ENCODE measurements at places on chromosomes 2 and 18.

- peak; percentile 55 for DNase-seq
Measured at GRCh38 chr2:10434886-10435819, 13.0 kb downstream of the ODC1 start.

DNA sequence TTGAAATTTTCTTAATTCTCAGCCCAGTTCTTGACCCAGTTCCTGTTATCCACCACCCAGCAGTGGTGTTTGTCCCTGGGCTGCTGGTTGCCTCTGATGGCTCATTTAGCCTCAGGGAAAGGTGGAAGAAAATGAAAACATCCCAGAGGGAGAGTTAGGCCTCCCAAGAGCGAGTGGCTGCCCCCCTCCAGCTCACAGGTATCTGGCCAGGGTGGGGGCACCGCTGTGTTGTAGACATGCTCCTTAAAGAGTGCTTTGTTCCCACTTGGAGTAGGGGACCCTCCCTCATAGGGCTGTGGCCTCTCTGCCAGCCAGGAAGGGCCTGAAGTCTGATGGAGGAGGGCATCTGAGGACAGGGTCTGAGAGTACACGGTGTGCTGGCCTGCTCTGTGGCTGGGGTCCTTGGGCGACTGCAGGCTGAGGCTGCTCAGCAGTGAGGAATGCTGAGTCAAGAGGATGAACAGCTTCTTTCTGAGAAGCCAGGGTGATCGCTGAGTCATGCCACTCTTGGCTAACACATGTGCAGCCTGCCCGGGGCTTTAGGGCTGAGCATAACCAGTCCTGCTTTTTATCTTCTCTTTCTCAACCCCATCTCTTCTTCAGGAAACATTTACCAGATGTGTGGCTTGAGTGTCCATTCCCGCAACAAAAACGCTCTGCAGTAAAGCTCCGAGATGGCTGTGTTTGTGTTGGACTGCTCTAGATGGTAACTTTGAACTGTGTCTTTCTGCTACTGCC, 72.3 kb downstream of the IL1R2 start:
- DNase-seq = peak; percentile 31

GRCh38 chr2:35495182-35495581, 860.4 kb upstream of the CRIM1 start:
- no peak for DNase-seq

DNA sequence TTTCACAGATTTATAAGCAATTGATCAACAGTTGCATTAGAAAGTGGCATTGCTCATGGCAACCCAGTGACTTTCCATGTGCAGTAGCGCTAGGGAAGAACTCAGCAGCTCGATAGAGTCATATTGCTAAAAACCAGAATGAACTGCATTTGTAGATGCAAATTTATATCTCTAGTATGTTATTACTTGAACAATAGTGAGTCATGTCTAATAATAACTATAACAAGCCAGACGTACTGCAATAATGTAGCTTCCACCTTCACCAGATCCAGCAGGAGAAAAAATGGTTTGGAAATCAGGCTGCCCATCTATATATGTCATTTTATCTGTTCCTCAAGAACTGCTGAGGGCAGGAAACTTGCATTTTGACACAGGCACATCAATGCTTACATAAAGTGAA, 66.5 kb upstream of the FIGN start:
- DNase-seq = no peak

DNA sequence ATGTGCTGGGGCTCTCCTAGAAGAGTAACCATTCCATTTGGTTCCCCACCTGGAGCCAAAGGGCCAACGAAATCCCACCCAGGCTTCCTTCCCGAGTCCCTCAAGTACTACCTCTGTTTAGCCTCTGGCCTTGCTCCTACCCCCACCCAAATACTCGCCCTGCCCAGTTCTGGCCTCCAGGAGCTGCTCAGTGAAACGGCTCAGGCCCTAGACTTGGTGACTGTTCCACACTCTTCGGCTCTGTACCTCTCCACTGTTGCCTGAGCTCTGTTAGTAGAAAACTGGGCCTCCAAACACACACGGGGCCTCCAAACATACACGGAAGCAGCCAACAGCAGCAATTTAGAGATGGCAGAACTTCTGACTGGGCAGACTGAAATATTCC, 4.2 kb downstream of the OTX1 start:
- no peak for DNase-seq

DNA sequence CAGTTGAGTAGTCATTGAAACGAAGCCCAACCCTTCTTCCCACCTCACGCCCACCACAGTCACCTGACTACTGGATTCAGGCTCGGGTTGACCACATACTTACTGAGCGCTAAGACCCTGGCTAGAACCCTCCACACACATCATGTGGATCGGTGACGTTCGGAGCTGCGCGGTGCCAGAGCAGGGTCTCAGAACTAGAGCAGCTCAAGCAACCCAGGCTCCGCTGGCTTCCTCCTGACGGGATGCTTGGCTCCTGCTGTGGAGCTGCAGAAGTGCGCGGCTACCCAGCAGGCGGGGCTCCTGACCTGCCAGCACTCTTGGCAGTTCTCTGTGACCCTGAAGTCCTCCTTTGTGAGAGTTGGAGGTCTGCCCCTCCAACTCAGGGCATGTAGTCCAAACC, 90.6 kb upstream of the MBOAT2 start:
- no peak for DNase-seq

DNA sequence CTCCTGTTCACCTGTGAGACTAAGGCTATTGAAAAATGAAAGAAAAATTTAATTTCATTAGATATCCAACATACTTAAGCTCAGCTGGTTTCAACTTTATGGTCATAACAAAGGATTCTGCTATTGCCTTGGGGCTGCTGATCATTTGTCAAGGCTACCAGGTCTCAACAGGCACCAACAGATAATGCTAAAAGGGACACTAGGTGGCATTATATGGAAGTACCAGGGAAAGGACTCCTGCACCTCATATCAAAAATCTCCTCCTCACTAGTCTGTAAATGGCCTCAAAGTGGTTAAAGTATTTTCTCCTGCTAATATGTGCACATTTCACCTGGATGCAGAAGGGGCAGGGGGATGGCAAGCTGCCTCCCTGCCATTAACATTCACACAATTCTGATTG, 167.9 kb upstream of the REG3A start:
- no peak for DNase-seq

- no peak for DNase-seq
Measured at GRCh38 chr18:34738175-34738894, 28.2 kb downstream of the DTNA start.

GRCh38 chr18:35861367-35862118, 110.9 kb upstream of the RMP24 start:
- no peak for DNase-seq

DNA sequence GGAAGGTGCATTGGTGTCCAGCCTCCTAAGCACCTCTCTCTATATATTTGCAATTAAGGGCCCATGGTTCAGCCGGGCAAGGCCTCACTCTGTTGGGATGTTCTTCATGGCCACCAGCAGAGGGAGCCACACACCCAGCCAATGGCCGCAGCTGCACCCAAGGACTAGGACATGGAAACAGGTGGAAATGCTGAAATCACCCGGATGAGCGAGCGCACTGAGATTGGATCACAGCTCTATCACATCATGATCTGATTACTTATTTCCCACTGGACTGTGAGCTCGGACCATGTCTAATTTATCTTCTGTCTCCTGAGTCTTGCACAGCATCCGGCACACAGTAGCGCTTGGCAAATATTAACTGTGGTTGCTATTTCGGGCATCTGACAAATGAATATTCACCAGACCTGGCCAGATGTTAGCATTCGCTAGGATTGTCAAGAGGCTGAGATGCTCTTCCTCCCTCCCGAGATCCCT, 31.2 kb downstream of the KIF3C start:
- peak; percentile 51 for DNase-seq

GRCh38 chr18:54557958-54558357, 33.1 kb upstream of the DYNAP start:
- no peak for DNase-seq

DNA sequence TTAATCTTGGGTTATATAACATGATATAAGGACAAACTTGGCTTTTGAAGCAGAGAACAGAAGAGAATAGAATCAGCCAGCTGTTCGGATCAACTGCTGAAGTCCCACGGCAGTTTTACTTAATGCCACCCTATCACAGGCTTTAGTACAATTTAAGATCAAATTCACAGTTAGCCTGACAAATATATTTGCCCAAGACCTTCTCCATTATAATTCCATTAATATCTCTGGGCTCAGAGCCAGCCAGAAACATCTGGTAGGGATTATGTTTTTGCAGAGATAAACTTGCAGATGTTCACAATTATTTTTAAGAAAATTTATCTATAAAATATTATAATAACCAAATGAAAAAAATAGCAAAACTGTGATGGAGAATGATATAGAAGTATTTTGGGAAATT, 381.4 kb downstream of the RAD51AP2 start:
- no peak for DNase-seq

DNA sequence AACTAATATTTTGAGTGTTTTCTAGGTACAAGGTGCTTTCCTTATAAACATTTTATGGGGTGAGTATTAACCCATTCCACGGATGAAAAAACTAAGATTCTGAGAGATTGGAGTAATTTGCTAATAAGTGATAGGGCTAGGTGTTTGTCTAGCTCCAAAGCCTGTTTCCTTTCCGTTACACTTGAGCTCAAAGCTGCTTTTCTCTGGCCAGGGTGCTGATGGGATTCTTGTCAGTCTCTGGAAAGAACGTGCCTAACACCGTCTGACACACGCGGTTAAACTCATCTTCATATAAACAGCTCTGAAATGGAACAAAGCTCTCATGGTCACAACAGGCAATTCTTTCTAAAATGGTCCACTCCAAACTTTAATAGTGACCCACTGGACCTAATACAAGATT, 2.0 kb upstream of the ANKRD29 start:
- no peak for DNase-seq

- DNase-seq = no peak
Measured at GRCh38 chr2:227509824-227510619, 38.1 kb downstream of the AGFG1 start.

GRCh38 chr2:37436323-37436722, 91.9 kb downstream of the QPCT start:
- no peak for DNase-seq

DNA sequence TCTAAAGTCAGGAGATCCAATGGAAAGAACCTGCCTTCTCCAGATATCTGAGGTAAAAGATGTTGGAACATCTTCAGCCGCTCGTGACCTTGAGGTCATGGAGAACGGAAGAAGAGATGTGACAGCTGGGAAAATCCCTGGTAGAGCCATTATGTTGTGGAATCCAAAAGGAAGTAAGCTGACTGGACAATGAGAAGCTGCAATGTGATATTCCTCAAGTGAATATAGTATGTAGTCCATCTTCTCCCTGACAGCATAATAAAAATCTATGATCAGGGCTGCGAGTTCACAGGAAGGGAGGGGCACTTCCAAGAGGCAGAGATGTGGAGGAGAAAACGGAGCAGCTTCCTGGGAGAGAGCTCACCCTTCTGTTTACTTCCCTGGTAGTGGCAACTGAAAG, 201.0 kb upstream of the SP5 start:
- no peak for DNase-seq

DNA sequence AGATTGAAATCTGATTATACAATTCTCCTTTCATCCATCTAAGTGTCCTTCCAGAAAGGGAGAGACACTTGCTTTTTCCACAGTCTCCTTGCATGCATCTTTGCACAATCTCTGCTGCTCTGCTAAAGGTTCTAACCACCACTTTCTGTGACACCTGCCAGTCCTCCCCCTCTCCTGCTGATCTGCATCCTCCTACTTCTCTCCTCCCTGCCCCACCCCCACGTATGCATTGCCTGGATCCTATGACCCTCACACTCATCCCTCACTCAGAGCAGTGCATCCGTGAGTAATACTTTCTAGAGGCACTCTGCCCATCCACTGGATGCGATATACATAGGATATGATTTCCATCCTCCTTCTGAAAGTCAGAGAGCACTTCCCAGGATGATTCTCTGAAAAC, 27.7 kb upstream of the TRAPPC8 start:
- DNase-seq = no peak

GRCh38 chr18:23365602-23366001, 87.5 kb upstream of the RIOK3 start:
- DNase-seq = no peak

DNA sequence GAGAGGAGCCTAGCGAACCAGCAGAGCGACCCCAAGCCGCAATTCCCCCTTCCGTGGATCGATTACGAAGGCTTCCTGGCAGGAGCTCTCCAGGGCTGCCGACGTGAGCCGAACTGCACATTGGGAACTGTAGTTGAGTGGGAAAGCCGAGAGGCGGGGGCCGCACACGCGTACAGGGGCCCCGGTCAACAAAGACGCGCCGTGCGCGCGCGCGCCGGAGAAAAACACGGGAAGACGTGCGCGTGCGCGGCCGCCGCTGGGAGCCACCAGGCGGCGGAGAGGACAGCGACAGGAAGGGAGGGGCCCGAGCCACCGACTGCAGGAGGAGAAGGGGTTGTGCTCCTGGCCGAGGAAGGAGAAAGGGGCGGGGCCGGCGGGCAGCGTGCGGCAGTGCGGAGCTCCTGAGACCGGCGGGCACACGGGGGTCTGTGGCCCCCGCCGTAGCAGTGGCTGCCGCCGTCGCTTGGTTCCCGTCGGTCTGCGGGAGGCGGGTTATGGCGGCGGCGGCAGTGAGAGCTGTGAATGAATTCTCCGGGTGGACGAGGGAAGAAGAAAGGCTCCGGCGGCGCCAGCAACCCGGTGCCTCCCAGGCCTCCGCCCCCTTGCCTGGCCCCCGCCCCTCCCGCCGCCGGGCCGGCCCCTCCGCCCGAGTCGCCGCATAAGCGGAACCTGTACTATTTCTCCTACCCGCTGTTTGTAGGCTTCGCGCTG, at the start of gene SPAST:
Gene SPAST (plus strand): TSS at position 247 of the 711 bp plus-strand sequence. CDS start 276 bp downstream, at position 523.
- peak; percentile 96 for DNase-seq

All from activated T-helper 9 cell treated with anti-CD3 and anti-CD28 coated beads, Interleukin-2, amount 50 U/mL, for 16 hours (primary cell).